ENCODE measurements at places on chromosomes 3 and 15.

DNA sequence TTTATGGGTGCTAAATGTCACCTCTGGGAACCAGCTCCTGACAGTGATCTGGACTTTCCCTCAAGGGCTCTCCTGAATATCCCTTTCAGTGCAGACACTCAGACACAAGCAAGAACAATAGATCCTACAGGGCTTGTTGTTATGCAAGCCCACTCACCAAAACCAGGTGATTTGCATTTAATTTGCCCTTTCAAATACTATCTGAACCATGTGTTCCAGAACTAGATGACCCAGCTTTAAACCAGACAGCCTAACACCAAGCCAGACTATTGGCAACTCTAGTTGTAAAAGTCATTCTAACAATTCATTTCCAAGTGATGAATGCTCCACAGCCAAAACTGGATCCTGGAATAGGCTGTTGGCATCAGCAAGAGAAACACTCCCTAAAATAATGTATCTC is 5.6 kb upstream of the ATP8B4 start:
- no peaks in the 10 kb centered on the region for H3K27me3 ChIP-seq
- H3K27ac ChIP-seq: no peak overlapping the region
- no peaks in the 10 kb centered on the region for H3K36me3 ChIP-seq
- no peaks in the 10 kb centered on the region for H3K4me1 ChIP-seq
- DNase-seq: no peak
- H3K4me3 ChIP-seq: no peak overlapping the region

- peaks cover 11% of the 10 kb centered on the region for H3K36me3 ChIP-seq
- peaks cover 47% of the 10 kb centered on the region for H3K4me1 ChIP-seq
- no peaks in the 10 kb centered on the region for H3K27me3 ChIP-seq
- DNase-seq: no peak
- H3K27ac ChIP-seq: peak overlapping the region; percentile 10
Observed at GRCh38 chr3:125591116-125591760, 4.1 kb downstream of the OSBPL11 start.

DNA sequence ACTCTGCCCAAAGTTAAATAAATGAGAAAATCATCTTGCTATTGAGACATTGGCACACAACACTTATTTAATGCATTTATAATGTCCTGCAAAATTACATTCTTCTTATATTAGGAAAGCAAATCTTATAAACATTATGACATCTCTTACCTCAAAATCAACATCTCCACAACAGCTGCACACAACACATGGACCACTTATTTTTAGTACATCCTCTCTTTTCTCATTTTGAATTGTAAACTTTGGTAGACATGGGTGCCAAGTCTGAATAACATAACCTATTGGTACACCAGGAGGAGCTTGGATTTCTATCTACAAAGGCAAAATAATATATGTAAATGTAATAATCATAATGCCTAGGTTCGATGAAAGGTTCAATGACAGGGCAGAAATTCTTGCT is 23.0 kb downstream of the PLSCR1 start:
- H3K36me3 ChIP-seq: peaks cover 8% of the 10 kb centered on the region
- H3K4me3 ChIP-seq: no peak overlapping the region
- H3K27ac ChIP-seq: no peak overlapping the region
- H3K27me3 ChIP-seq: no peaks in the 10 kb centered on the region
- no peaks in the 10 kb centered on the region for H3K4me1 ChIP-seq

DNA sequence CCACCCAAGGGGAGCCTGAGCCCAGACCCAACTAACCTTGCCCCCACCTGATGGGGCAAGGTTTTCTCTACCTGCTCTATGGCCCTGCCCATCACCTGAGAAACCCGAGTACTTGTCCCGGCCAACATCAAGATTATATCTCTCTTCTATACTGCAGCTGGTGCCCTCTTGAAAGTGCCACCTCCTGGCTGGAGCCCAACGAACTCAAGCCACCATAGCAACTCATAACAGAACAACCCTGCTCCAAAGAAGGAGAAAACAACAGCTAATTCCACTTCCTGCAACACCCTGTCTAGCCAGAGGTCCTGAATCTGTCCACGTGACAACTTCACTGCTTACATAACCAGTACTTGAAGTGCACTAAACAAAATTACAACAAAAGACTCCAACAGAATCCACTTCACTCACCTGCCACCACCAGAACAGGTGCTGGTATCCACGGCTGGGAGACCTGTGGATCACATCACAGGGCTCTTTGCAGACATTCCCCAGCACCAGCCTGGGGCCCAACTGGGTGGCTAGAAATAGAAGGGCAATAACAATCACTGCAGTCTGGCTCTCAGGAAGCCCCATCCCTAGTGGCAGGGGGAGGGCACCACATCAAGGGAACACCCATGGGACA is 49.2 kb downstream of the PIERCE2 start:
- H3K4me3 ChIP-seq: no peak overlapping the region
- no peak for DNase-seq
- H3K36me3 ChIP-seq: no peaks in the 10 kb centered on the region
- no peak overlapping the region for H3K27ac ChIP-seq
- H3K27me3 ChIP-seq: peaks cover 41% of the 10 kb centered on the region
- H3K4me1 ChIP-seq: no peaks in the 10 kb centered on the region

GRCh38 chr15:93307513-93307912 is 218.5 kb upstream of the RGMA start:
- no peaks in the 10 kb centered on the region for H3K36me3 ChIP-seq
- no peak overlapping the region for H3K4me3 ChIP-seq
- H3K27me3 ChIP-seq: peaks cover 31% of the 10 kb centered on the region

Measured in central memory CD8-positive, alpha-beta T cell (primary cell).